ENCODE measurements at places on chromosomes 2 and 18.

- DNase-seq, result peak; percentile 58
These were observed 100.7 kb upstream of the STK39 start for GRCh38 chr2:168348076-168348475.

DNA sequence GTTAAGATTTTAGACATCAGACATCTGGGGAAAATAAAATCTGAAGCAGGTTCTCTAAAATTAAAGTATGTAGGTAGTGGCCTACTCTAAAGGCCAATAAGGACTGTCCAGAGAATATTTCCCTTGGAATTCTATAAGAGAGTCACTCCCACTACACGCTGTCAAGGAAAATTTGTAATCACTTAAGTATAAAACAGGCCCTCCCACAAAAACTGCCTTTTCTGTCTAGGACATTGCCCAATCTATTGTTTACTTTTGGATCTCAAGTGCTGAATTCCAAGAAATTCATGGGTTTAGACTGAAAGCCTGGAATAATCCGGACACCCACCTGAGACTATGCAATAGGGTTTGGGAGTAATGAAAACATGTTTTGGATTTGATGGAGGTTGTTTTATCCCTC, 1.7 kb upstream of the SRBD1 start:
- DNase-seq, result no peak

DNA sequence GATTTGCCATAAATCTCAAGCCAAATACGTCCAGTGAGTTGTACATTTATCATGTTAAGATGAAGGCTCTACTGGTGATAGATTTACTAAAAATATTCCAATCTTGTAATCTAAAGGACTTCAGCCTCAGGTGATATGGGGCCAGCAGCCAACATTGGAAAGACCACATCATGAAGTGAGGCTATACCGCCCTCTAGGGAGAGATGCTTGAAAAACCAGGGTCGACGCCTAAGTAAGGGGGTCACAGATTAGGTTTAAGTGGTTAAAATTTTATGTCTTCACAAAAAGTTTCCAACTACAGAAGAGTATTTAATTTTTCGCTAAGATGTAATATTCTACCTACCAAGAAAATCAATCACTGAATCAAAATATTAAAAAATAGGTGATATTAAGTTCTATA, 33.3 kb downstream of the DOCK10 start:
- peak; percentile 39 for DNase-seq

DNA sequence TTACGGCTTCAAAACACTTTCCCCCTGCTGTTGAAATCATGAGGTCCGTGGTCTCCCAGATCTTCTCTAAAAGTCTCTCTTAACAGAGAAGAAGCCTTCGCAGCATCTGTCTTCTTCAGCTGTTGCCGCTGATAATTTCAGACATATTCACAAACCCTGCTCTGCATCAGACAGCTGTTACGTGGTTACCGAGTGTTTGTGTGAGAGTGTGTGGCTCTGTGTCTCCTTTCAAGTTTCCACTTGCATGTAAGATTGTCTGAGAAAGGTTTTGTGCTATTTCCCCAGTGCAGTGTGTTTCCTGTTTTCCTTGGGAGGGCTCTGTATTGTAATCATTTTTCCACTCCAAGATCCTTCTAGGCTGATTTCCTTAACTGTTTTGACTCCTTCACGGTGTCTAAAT, 32.8 kb downstream of the MAIP1 start:
- DNase-seq, result no peak

- no peak for DNase-seq
These were observed 280.9 kb downstream of the RPRM start for GRCh38 chr2:153197402-153198386.

GRCh38 chr18:44804033-44804432, 123.3 kb downstream of the SETBP1 start:
- DNase-seq, result no peak

- DNase-seq, result no peak
These were observed 36.6 kb upstream of the MCFD2 start for GRCh38 chr2:46952171-46952570.

GRCh38 chr2:100419915-100420314, 2.4 kb upstream of the CHST10 start:
- DNase-seq, result no peak

DNA sequence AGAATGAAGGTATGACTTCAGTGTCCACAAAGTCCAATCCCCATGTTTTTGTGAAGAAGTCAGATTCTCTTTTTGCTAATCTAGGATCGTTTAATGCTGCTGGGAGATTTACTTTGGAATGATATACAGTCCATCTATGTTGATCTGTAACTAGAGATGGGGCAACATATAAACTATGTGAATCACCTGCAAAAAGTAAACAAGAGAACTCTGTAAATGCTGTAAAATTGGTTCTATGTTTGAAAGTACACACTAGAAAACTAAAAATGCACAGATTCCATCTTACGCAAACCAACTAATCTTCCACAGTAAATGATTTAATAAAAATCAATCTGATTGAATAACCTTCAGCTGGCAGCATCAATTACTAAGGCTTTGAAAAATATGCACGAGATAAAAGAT, 37.5 kb downstream of the VPS54 start:
- peak; percentile 13 for DNase-seq
